Chondrocyte (in vitro differentiated cells): ENCODE measurements at places on chromosomes 11 and 22. TPM values are rescaled to one million over a fixed set of nuclear protein-coding genes. Genes with fewer than 3 reads are reported as not detected.

- DNase-seq: no peak
Measured at GRCh38 chr11:72705442-72706365, 31.5 kb upstream of the PDE2A start.

DNA sequence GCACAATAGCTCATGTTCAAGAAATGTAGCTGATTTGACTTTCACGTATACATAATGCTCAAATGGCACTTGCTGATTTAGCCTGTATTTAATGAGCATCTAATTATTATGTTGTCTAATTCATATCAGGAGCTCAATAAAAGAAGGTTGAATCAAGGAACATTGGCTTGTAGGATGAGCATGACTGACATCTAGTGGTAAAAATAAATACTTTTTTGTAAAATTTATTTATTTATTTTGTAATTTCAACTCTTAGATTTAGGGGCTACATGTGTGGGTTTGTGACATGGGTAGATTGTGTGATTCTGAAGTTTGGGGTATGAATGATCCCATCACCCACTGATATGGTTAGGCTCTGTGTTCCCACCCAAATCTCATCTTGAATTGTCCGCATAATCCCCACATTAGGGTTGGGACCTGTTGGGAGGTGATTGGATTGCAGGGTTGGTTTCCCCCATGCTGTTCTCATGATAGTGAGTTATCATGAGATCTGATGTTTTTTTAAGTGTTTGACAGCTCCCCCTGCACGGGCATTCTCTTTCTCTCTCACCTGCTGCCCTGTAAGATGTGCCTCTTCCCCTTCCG is 1.7 kb upstream of the OR52E5 start:
- DNase-seq: no peak

DNA sequence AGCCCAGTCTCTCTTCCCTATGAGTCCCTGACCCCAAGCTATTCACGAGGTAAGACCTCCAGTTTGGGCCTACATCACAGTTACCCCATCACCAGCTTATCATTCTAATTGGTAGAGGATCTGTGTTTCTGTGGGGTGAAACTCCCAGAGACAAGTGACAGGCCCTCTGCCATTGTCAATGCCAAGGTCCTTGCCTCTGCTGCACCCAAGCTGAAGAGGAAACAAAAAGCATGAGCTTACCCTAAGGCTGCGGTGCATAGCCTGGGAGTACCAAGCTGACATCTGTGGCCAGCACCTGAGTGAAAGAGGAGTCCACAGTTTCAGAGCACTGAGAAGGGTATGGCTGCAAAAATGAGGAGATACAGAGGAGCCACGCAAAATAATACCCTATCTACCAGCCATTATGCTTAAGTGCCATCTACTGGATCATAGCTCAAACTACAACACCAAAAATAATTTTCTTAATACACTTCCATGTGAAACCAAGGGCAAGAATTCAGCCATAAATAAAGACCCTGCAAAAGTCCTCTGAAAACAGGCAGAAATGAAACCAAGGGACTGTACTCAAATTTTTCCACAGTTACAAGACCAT is 62.3 kb upstream of the ANO5 start:
- no peak for DNase-seq

DNA sequence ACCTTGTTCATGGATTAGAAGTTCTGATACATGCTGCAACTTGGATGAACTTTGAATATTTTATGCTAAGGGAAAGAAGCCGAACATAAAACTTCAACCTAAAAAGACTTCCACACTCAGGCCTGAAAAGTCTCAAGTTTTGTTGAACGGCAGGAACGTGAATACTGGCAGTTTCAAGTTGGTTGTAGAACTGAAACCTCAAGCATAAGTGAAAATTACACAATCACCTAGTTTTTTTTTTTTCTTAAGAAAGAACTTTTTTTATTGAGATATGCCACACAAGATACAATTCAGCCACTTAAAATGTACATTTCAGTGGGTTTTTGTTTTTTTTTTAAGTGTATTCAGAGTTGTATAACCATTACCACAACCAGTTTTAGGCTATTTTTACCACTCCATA is 50.8 kb upstream of the ADORA2A start:
- DNase-seq: no peak

GRCh38 chr11:128422576-128423370 is 164.6 kb downstream of the ETS1 start:
- DNase-seq: no peak

- DNase-seq: no peak
Measured at GRCh38 chr11:24575392-24575791, 78.5 kb downstream of the LUZP2 start.

- DNase-seq: peak; percentile 93
Measured at GRCh38 chr22:45552580-45553350, 50.1 kb downstream of the FBLN1 start.

- no peak for DNase-seq
Measured at GRCh38 chr11:61732705-61733104, 19.7 kb upstream of the MYRF start.

GRCh38 chr11:113296447-113297205 is 17.8 kb upstream of the TTC12 start:
- no peak for DNase-seq

GRCh38 chr11:12841946-12842630 is 167.0 kb upstream of the RASSF10 start:
- no peak for DNase-seq

- no peak for DNase-seq
Measured at GRCh38 chr11:128814856-128815705, 52.0 kb downstream of the KCNJ1 start.

DNA sequence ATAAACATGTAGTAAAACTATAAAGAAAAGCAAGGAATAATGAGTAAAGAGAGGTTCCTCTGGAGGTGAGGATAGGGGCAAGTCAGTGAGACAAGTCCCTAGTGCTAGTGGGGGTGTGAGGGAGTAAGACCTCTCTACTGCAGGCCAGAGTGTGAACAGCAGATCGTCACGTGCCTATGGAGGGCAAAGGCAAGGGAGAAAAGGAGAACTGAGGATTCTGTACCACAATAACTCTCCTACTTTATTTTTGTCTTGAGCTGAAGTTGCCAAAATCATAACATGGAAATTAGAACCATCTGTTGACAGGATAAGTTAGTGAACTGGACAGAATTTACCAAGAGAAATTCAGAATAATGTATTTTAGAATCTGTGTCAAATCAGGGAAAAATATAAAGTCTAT is 77.6 kb downstream of the ENTHD1 start:
- no peak for DNase-seq

- DNase-seq: peak; percentile 69
Measured at GRCh38 chr22:48760481-48761390, 1066.9 kb downstream of the BRD1 start.

DNA sequence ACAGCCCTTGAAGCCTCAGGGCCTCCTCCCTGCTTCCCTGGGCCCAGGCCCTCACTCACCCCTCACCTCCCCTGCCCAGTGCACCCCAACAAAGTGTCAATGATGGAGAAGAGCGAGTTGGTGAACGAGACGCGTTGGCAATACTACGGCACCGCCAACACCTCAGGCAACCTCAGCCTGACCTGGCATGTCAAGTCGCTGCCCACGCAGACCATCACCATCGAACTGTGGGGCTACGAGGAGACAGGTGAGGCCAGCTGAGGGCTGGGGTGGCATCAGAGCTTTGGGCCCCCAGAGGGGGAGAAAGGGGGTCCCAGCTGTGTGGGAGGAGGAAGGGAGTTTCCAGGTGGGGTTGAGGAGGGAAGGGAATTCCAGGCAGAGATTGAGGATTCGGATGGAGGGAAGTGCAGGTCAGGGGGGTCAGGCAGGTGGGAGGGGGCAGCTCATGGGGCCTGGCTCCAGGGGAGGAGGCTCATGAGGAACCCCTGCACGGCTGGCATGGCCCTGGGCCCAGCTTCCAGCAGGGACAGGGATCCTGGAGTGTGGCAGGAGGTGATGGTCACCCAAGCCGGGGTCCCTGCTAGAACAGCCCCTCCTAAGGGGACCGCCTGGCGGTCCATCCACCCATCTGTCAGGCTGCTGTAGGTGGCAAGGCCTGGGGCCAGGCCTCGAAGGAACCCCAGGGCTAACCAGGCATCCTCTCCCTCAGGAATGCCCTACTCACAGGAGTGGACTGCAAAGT is 2.9 kb downstream of the SUSD2 start:
- peak; percentile 77 for DNase-seq

GRCh38 chr11:83909579-83910534 is 623.7 kb upstream of the CCDC90B start:
- DNase-seq: no peak

RBMXL2 gene
- not detected in 3 replicates for total RNA-seq

TBX10 gene
- total RNA-seq: not detected in 3 replicates

PAMR1 gene
- total RNA-seq: 1.4 to 2.9 TPM (median 1.6 TPM) in 3 replicates

TIMP3 gene
- total RNA-seq: 51.1 to 126 TPM (median 126 TPM) in 3 replicates

B4GALNT4 gene
- total RNA-seq: 37.0 to 39.1 TPM (median 37.2 TPM) in 3 replicates
